ENCODE measurements at places on chromosomes 11 and 22.

- DNase-seq: no peak
Measured at GRCh38 chr22:49948958-49949913, 11.3 kb upstream of the PIM3 start.

DNA sequence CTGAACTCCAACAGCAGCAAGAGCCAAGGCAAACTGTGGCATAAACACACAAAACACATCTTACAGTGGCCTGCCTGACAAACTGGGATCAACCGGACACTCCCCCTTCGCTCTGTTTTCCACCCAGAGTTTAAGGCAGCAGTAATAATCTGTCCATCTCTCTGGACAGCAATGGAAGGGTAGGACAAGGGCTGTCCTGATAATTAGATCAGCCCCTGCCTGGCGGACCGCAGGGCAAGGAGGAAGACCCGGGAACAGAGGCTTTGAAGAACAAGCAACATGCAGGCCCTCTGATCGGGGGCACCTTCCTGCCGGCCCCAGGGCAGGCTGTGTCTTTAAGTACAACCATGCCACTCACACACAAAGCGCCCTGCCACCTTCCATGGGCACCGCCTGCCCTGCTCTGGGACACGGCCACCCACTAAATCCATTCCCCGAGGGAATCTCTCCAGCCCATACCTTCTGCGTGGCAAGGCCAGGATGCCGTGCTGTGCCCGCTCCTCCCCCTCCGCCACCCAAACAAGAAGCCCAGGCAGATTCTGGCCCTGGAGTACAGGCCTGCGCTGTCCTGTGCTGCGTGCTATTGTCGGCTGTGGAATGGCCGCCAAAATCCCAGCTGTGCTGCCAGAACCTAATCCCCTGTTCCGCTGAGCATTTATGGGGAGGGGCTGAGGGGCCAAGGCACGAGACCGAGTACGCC, 38.8 kb downstream of the NUMA1 start:
- DNase-seq: peak; percentile 66

GRCh38 chr22:50027639-50028537, 15.3 kb upstream of the IL17REL start:
- peak; percentile 66 for DNase-seq

- no peak for DNase-seq
Measured at GRCh38 chr11:99260696-99261095, 239.9 kb downstream of the CNTN5 start.

- DNase-seq: no peak
Measured at GRCh38 chr11:106461839-106462545, 384.5 kb downstream of the AASDHPPT start.

GRCh38 chr11:76670485-76671236, at the start of gene LRRC32:
Gene LRRC32 (minus strand): TSS chr11:76670747. CDS start chr11:76665954, 4,793 bp downstream.
- DNase-seq: peak; percentile 37

DNA sequence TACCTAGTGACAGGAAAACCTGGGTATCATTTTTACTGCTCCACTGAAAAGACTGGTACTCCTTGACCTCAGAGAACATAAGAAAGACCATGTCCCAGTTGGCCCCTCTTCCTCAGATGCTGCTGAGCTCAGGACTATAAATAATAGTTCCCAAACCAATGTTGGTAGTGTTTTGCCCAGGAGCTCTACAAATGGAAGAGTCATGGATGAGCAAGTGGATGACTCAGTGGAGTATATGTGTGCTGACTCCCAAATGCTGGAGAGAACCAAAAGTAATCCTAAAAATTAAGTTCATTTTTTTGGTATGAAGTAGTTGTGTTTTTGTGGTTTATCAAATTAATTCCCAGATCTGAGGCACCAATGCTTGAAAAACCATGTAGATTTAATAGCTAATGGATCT, 482.0 kb downstream of the KCNA4 start:
- no peak for DNase-seq

DNA sequence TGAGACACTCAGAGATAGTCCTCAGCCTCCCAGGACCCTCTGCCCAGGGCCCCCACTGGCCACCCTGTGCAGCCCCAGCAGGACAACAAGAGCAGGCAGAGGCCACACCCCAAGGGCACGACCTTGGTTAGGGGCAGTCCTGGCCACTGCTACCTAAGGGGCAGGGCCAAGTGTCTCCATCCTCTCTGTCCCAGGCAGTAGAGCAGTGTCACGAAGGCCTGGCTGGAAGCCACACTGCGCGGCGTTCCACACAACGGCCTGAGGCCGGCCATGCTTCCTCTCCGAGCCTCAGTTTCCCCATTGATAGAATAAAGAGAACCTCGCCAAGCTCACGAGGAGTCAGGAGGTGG, 1074.3 kb downstream of the BRD1 start:
- DNase-seq: no peak

DNA sequence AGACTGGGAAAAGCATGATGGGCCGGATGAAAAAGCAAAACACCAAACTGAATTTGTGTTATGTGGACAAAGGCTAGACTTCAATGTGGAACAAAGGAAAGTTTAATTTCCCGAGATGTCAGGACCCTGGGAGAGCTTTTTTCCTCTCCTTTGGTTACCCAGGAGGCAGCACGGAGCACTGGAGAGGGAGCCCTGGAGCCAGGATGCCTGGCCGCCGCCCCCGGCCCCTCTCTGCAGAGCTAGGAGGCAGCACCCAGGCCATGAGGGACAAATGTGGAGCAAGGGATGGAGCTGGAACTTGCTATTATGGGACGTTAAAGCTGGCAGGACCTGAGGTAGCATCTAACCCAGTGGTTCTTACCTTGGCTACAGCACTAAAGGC, 108.9 kb downstream of the MORC2 start:
- no peak for DNase-seq

GRCh38 chr11:133893381-133893780, 48.1 kb upstream of the SPATA19 start:
- no peak for DNase-seq

GRCh38 chr11:44832452-44832851, 105.7 kb downstream of the TSPAN18 start:
- no peak for DNase-seq

GRCh38 chr11:12966002-12966401, 43.1 kb upstream of the RASSF10 start:
- no peak for DNase-seq

- peak; percentile 14 for DNase-seq
Measured at GRCh38 chr22:32480238-32480637, 5.6 kb downstream of the FBXO7 start.

DNA sequence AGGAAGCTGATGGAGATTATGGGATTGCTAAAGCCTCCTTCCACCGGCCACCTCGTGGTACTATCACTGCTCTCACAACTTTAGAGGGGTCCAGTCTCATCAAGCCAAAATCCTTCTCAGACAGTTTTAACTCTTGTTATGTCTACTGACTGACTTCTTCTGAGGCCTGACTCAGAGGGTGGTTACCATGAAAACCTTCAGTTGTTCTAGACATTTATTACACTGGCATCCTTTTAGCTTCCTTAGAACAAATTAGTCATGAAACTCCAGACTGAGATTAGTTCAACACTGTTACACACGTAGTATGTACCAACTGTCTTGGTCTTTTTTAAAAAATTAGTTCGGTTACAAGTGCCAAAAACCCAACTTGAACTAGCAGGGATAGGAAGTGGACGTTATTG, 7.5 kb downstream of the DIXDC1 start:
- DNase-seq: peak; percentile 14

GRCh38 chr11:68988491-68988890, 7.7 kb upstream of the MRGPRD start:
- DNase-seq: no peak

DNA sequence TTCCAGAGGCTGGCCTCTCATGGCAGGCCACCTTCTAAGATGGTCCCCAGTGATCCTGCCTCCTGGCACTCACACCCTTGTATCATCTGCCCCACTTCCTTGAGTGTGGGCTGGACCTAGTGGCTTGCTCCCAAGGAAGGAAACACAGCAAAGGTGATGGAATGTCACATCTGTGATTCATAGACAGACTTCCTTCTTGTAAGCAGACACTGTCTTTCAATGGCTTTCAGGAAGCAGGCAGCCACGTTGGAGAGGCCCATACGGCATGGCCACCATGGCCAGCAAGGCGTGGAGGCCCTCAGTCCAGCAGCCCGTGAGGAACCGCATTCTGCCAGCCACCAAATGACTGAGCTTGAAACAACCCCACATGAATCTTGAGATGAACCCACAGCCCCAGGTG, 11.3 kb downstream of the LMO1 start:
- DNase-seq: no peak

DNA sequence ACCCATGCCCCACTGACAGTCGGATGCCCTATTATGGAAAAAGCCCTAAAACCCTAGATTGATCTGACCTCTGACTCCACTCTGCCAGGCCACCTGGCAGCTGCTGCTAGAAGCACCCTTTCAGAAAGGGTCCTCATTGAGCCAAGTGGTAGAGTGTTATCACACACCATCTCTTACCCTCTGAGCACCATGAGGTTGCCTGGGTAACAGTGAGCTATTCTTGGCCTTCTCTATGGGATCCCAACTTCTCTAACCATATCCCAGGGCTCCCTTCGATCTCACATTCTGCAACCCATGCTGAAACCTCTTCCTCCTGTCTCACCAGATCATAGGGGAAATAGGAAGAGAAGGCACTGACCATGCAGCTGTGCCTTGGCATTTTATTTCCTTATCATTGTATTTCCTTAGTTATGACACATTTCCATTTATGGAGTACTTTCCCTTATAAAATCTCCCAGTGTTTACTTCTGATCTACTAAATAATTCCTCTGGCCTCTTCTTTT, 52.7 kb downstream of the MPPED2 start:
- DNase-seq: no peak

DNA sequence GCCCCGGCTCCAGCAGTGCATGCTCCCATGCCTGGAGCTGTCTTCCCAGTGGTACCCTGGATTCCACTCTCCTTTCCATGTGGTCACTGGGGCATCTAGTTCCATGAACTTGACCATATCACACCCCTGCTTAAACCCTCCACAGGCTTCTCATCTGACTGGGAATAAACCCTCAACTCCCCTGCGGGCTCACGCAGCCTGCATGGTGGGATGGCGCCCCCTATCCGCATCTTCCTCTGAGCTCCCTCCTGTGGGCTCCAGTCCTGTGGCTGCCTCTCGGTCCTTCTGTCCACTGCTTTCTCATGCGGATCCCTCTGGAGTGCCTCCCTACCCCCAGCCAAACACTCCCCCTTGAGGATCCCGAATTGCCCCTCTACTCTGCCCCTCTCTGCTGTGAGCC, 41.4 kb upstream of the TTLL12 start:
- peak; percentile 42 for DNase-seq

GRCh38 chr22:40436505-40437431, 66.4 kb downstream of the SGSM3 start:
- DNase-seq: peak; percentile 26

DNA sequence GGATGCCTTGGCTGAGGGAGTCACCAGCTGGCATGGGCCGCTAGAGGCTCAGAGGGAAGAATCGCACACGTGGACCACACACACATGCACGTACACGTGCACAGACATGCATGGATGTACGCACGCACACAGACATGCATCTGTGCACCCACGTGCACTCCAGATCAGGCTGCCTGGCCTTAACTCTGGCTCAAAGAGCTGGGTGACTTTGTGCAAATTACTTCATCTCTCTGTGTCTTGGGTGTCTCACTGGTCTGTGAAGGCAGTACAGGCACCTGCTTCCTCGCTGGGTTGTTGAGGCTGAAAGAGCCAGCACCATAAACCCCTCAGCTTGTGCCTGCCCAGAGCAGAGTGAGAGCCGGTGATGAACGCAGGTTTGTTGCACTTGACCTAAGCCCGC, 28.7 kb downstream of the TMPRSS6 start:
- no peak for DNase-seq

DNA sequence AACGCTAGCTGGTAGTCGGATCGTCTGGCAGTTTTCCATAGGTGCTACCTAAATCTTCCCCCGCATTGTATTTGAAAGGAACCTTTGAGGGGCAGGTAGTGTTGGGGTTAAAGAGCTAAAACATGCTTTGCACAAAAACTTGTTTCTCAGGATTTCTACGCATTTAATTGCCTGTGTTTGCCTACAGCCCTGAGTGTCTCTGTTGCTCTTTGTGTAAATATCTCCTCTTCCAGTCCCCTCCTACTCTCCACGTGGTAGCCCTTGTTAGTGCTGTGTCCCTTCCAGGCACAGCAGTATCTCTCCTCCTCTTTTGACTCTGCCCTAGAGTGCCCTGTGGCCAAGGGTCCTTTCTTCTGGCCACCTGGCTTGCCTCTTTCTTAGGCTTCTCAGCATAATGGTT, 81.7 kb downstream of the BARX2 start:
- no peak for DNase-seq

DNA sequence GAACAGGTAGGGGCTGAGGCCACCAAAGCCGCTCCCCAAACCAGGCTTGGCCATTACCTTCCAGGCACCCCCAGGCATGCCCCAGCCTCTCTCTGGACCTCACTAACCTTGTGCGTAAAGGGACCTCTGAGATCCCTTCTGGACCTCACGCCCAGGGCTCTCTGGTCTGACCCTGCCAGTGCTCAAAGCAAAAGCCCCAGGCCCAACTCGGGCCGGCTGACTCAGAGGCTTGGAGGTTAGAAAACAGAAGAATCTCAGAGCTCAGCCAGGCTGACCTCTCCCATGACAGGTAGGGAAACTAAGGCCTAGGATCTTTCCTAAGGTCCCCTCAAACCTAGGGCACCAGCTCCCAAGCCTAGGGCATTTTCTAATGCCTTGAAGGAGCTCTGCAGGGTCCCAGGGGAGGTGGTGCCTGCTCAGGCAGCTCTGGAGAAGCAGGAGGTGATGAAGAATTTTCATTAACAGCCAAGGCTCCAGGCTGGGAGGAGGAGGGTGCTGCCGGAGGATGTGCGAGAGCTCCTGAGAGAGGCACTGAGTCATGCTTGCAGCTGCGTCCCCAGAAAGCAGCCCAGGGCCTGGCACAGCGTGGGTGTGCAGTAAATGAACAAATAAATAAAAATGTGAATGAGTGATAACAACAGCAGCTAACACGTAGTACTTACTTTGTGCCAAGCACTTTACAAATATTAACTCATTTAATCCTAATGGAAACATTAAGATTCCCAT, 25.6 kb downstream of the ARRB1 start:
- peak; percentile 68 for DNase-seq

GRCh38 chr11:87322568-87322967, 284.8 kb downstream of the TMEM135 start:
- DNase-seq: no peak

GRCh38 chr11:1224491-1225385, 1.9 kb downstream of the MUC5B start:
- DNase-seq: peak; percentile 0

- no peak for DNase-seq
Measured at GRCh38 chr11:28366549-28367346, 258.6 kb downstream of the METTL15 start.

GRCh38 chr22:27260087-27260698, 541.4 kb downstream of the MN1 start:
- no peak for DNase-seq
